ENCODE measurements at places on chromosomes 5 and 9.

GRCh38 chr5:36272136-36272690 is 29.5 kb downstream of the RANBP3L start:
- no peak for DNase-seq

GRCh38 chr5:453725-454481 is 10.9 kb downstream of the EXOC3 start:
- no peak for DNase-seq

- no peak for DNase-seq
Observed at GRCh38 chr5:150254774-150255173, 34.8 kb downstream of the CAMK2A start.

- DNase-seq: no peak
Observed at GRCh38 chr5:88878976-88879375, 4.0 kb downstream of the MEF2C start.

DNA sequence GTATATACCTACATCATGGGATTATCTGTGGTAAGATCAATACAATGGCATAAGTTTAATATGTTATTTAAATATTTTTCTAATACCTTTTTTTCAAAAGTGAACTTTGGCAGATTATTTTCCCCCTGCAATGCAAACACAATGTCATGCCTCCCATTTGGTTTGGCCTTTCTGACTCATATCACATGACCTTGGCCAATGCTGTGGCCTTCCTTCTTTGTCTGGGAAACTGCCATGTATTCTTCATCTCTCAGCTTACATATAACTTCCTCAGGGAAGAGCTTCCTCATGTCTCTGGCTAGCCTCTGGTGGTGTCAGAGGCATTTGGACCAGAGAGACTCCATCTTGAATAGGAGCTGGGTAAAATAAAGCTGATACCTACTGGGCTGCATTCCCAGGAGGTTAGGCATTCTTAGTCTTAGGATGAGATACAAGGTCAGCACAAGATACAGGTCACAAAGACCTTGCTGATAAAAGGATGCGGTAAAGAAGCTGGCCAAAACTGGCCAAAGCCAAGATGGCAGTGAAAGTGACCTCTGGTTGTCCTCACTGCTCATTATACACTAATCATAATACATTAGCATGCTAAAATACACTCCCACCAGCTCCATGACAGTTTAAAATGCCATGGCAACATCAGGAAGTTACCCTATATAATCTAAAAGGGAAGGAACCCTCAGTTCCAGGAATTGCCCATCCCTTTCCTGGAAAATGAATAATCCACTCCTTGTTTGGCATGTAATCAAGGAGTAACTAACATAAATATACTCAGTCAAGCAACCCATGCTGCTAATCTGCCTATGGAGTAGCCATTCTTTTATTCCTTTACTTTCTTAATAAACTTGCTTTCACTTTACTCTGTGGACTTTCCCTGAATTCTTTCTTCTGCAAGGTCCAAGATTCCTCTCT is 76.0 kb downstream of the C9orf153 start:
- DNase-seq: no peak

DNA sequence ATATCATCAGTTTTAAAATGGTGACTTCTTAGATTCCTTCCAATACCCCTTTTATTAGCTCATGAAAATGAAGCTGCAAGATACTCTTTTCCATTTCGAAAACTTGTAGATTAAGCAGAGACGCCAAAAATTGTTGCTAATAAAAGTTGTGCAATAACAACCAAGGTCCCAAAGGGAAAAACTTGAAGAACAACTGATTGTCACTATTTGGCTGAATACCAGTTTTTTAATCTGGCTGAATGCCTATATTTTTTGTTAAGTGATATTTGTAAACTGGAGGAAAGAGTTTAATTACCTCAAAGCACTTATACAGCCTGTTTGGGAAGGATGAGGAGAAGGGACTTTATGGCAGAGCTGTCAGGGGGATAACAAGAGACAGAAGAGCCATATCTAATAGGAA is 14.6 kb downstream of the C5orf58 start:
- no peak for DNase-seq

DNA sequence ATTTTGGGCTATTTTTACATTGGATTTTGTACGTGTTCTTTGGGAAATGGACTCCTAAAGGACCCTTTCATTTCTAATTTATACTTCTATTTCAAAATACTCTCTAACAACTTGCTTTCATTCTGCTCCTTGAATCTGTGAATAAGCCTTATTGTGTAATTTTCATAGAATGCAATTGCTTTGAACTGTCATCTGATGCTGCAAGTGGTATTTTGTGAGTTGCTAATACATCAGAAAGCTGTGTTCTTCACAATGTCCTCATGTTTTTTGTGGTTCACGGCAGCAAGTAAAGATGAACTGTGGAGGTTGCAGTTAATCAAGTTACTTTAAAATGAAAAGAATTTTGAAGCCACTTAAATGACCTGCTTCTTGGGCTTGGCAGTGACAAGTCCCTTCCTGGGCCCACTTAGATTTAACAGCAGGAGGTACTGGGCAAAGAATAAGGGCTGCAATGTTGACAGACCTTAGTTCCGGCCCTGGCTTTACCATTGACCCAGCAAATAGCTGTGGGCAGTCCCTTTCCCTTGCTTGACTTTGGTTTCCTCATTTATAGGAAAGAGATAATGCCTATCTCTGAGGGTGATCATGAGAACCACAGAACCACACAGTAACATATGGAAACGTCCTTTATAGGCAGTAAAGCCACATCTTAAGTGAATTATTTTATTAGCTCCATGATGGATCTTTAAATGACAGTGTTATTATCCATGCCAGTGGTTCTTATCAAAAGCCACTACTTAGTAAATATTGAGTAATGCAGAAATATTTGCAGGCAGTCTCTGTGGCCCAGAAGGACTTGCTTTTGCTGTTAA is 54.8 kb downstream of the IQGAP2 start:
- DNase-seq: no peak

DNA sequence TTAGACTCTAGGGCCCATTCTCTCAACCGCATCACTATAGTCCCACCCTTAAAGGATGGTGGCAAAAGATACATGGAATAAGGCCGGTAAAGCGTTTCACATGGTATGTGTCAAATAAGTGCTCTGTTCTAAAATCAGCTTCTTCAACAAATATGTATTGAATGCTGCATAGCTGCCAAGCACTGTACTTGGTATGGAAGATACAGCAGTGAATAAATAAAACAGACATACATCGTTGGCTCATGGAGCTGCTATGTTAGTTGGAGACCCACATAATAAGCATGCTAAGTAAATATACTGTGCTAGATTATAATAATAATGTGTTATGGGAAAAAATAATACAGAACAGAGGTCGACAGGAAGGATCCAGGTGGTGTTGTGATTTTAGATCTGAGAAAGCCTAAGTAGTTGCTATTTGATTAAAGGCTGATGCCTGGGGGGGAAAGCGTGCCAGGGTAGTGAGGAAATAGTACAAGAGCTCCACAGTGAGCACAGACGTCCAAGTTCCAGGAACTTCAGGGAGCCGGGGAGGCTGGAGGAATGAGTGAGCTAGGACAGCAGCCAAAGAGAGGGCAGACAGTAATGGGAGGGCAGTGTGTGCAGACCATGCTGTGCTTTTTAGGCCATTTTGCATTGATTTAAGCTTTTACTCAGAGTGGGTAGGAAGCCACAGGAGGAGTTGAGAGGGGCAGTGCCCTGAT is 93.7 kb downstream of the JAKMIP2 start:
- no peak for DNase-seq

All from activated CD4-positive, alpha-beta T cell treated with anti-CD3 and anti-CD28 coated beads, Interleukin-2, amount 50 U/mL, for 1 hour (primary cell).